ENCODE measurements at places on chromosomes 5 and 9.
A peak's percentile ranks its signal among the peaks of the same experiment; 100 is the strongest.

DNA sequence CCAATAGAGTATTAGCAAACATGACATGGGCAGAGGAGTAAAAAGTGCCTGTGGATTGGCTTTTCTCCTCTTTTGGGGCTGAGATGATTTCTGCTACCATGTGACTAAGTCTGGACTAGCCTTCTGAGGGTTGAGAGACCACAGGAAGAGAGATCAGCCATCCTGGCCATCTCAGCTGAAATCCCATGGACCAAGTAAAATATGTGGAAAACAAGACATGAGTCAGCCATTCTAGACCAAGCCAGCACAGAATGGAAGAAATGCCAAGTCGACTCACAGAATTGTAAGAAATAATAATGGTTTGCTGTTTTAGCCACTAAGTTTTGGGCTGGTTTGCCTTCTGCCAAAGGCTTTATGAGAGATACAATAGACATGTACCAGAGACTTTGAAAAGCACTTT is 377.8 kb downstream of the CHSY3 start:
- no peak for DNase-seq

DNA sequence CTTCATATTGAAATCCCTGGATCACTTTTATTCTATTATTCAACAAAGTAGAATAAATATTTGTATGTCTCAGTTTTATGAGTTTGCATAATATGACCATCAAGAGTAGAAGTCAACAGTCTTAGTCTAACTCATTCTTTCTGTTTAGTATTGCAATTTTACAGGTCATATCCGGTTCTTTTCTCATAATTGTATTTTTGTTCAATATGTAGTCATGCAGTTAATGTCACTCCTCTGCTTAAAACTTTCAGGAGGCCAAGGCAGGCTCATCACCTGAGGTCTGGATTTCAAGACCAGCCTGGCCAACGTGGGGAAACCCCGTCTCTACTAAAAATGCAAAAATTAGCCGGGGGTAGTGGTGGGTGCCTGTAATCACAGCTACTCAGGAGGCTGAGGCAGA is 148.4 kb upstream of the TRPM3 start:
- DNase-seq = no peak

DNA sequence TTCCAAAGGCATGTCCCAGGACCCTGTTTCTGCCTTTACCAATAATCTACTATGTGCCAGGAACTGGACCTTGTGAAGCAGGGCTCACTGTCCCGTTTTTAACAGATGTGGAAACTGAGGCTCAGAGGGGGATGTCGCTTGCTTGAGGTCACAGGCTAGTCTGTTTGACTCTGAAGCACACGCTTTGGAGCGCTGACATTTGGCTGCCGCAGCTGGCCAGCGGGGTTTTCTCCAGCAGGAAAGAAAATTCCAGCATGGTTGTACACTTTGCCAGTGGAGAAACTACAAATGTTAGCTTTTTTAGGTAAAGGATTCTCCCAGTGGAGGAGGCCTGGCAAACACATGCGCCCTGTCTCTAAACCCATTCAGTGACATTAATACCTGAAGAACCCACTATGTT is 50.5 kb downstream of the SH3PXD2B start:
- no peak for DNase-seq

- DNase-seq = no peak
Measured at GRCh38 chr5:127586066-127586770, 62.7 kb upstream of the CTXN3 start.

- DNase-seq = no peak
Measured at GRCh38 chr5:147575598-147575997, 65.7 kb upstream of the DPYSL3 start.

DNA sequence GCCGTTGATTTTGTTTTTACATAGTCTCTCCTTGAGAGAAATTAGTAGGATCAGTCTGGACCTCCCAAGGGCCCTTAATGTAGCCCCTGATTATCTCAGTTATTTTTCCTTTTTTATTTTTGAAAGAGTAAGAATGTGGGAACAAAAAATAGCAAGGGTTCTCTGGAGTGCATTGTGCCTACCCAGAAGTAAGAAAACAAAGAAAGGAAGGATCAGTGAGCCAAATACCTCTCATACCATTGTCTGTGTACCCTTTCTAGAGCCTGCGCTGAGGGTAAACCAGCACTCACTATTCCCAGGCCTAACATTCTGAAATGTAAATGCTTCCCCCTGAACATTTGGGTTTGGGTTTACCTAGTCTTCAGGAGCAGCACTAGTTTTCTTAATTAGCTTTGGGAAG is 213.0 kb upstream of the TARS1 start:
- DNase-seq = no peak

GRCh38 chr5:150640311-150641005 is at the start of gene SYNPO:
TSS of gene SYNPO (plus strand) at chr5:150640660. CDS start at chr5:150648276, 7,616 bp downstream.
- no peak for DNase-seq

DNA sequence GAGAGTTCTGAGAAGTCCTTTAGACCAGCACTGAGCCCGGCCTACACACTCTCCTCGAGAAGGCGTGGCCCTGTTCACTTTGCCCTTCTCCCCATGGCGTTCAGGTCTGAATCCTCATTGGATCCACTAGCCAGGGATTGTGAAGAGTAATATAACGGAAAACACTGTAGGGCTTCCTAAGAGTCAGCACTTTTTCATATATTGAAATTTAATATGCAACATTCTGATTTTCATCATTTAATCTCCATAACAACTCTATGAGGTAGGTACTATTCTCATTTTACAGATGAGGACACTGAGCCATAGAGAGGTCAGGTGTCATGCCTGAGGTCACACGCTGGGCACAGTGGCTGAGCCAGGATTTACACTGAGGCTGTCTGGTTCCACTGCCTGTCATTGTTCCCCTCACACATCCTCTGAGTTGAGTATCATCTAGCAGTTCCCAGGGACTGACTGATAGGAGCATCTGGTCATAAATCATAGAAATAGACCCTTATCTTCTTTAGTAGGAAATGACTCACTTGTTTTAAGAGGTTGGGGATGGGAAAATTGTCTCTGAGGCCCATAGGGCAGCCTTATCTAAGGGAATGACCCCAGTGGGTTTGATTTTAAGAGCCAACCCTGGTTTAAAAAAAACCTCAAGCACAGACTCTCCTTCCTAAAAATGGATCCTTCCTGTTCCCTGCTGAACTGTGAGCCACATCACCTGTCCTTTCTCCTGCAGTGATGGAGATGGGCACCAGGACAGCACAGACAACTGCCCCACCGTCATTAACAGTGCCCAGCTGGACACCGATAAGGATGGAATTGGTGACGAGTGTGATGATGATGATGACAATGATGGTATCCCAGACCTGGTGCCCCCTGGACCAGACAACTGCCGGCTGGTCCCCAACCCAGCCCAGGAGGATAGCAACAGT is 41.2 kb downstream of the THBS4 start:
- DNase-seq = no peak

GRCh38 chr5:142630927-142631539 is 54.9 kb downstream of the FGF1 start:
- no peak for DNase-seq

- DNase-seq = no peak
Measured at GRCh38 chr5:180396926-180397325, 43.8 kb upstream of the GFPT2 start.

DNA sequence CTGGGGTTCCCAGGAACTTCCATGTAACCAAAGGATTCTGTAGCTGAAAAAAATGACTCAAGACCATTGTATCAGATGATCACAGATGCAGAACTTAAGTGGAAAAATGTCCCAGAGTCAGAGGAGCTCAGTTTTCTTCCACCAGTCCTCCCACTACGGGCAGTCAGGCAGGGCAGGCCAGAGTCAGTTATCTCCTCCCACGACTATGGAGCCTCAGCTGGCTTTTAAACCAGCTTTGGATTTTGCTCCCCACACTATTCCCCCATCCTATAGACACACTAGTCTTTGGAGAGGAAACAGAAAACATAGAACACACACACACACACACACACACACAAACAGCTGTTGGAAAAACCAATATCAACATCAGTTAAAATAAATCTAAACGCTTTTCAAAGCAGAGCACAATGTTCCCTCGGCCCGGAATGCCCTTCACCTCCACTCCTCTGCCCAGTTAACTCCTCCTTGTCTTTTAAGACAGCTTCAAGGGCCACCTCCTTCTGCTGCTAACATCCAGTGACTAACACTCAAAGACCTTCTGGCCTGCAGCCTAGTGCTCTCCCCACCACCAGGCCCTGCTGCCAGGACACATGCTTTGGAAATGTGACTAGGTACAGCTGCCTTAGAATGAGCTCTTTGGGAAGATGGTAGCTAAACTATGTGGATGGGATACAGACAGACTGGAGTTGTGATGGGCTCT is 56.8 kb downstream of the NIPAL4 start:
- DNase-seq = no peak

DNA sequence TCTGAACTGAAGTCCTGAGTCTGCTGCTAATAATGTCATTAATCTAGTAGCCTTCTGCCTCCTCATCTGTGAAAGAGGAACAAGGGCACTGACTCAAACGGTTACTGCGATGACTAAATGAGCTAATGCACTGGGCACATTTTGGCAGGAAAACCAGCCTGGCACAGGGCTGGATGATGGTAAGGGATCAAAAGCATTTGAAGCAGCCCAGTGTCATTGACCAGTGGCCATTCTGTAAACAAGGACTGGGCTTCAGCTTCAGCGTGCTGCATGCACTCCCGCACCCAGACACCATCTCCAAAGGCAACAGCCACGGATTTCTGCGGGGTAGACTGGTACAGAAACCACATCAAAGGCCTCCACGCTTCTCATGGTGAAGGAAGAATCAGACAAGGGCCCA is 8.0 kb downstream of the GCNT4 start:
- no peak for DNase-seq

DNA sequence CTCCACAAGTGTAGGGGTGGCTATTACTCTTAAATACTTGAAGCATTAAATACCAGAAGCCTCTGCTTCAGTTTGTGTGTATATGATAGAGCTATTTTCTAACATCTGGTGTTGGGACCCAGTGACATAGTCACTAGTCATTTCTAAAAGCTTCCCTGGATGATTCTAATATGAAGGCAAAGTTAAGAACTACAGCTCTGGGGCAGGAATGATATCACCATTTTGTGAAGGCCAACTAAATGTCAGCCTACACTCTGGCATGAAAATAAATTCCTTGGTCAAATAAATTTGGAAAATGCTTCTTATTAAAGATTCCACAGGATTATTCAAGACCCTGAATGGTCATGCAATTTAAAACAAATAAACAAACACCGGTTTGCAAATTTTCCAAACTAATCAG is 197.7 kb downstream of the PLK2 start:
- DNase-seq = no peak

DNA sequence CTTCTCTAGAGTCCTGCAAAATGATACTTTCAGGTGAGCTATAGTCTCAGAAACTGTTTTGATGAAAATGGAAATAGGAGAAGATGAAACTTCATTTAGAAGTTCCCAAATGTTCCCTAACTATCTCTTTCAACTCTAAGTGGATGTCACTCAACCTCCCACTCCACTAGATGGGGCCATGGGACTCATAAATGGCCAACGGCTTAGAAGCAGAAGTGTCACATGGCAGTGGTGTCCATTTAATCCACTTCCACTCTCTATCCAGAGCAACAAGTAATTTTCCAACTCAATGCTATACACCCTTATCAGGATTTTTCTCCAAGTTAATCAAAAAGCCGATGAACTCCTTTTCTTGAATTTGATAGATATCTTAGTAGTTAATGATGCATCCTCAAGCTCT is 295.7 kb downstream of the EDIL3 start:
- peak; percentile 30 for DNase-seq

- DNase-seq = no peak
Measured at GRCh38 chr5:32692036-32692746, 18.9 kb upstream of the NPR3 start.

- no peak for DNase-seq
Measured at GRCh38 chr5:72346398-72346797, 26.2 kb downstream of the PTCD2 start.

DNA sequence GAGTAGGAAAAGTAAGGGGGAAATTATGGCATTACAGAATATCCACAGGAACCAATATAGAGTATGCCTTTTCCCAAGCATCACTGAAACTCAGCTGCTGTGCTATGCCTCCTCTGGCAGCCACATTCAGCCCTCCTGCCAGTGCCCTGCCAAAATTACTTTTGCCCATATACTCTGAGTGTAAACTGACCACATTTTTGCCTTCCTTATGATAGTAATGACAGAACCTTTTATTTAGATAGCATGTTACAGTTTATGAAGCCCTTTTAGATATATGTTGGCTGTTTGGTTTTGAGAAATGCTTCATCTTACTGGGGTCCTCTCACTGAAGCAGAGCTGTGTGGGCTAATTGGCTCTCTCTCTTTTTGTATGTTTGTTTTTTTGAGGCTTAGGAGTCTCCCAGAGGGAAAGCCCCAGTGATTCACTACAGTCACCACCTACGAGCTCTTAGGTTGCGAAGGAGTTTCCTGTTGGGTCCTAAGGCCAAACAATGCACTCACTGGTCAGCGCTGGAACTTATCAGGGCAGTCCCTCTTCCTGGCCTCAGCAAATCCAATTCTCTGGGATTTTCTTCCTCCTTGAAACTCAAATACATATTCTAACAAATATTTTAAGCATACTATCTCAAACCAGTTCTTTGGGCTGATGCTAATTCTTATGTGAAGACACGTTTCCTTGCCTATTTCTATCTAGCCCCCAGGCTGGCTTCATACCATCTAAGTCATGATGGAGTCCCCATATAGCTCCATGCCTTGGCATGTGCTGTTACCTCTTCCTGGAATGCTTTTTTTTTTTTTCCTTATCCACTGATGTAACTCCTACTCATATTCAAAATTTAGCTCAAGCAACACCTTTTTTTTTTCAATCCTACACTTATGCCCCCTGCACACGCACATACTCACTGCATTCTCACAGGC is 3.7 kb downstream of the PHF24 start:
- no peak for DNase-seq

DNA sequence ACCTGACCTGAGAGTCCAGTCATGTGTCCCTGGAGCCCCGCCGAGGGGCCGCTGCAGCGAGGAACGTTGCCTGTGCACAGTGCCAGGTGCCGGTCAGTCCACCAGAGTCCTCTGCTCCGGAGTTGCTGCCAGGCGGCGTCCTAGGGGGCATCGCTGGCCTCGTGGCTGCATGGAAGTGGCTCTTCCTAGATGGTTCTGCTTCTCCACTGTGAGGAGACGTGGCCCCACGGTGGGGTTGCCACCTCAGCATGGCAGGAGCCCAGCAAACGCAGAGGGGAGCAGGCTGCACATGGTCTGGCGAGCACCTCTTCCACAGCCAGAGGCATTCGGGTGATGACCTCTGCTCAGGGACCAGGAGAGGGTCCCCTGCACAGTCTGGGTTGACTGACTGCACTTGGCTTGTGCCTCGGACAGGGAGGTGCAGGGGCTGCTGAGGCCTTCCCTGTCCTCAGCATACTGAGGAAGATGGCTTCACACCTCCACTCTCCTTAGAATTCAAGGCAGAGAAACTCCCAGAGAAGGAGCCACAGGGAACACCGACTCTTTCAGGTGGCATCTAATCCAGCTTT is 25.9 kb upstream of the POMT1 start:
- no peak for DNase-seq

DNA sequence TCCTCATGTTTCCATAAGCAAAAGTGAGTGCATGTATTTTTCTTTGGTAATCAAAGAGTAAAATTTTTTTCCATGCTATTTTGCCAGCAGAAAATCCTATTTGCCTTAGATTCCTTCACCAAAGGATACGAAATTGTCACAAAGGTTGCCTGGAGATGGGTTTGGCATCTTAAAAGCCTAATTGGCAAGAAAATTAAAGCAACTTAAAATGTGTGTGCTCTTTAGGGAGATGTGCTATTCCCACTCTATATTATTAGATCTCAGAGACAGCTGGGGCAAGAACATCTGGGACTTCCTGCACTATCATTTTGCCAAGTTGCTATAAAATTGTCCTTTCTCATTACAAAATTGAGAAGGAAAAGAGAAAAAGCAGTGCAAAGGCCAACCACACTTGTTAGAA is 146.1 kb downstream of the PLCXD3 start:
- no peak for DNase-seq

GRCh38 chr5:140574165-140574564 is 9.5 kb downstream of the SLC35A4 start:
- no peak for DNase-seq

GRCh38 chr5:112691758-112692157 is 45.9 kb upstream of the APC start:
- DNase-seq = no peak
